Fibroblast of skin of right quadriceps (primary cell): ENCODE measurements at places on chromosomes 3 and 15.
A peak's percentile ranks its signal among the peaks of the same experiment; 100 is the strongest.

DNA sequence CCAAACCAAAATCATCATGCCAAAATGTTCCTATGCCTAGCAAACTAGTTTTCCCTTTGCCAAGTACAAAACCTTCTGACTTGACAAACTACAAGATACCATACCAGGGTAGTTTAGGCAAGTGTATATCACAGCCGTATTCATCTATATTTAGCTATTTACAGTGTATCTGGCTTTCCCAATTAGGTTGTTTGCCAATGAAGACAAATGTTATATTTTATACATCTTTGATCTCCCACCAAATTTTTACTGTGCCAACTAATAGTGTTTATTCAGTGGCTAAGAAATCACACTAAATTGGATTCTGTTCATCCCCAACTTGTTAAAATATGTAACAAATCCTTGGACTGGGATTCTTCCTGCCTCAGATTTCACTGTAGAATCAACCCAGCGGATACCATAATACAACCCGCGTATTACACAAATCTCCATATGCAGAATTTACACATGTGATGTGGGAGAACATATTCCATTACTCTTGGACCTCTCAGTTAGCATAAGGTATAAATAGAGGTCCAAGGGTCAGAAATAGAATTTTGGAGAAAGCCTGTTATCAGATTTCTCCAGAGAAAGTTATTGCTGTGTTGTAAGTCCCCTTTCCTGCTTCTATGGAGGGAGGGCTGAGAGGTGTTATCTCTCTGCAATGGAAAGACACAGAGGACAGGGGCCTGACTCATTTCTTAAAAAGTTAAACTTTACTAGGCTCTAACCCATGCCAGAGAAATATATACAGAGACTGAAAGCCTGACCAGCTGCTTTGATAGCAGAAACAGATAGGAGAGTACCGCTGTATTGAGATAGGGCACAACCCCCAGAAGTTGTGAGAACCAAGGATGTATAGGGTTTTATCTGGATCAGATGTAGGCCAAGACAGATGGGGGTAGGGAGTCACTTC is 467.0 kb downstream of the FGF12 start:
- no peak for DNase-seq

- peak; percentile 39 for DNase-seq
Measured at GRCh38 chr3:124627501-124627908, 102.7 kb upstream of the UMPS start.

- no peak for DNase-seq
Measured at GRCh38 chr3:54427501-54427900, 305.1 kb downstream of the CACNA2D3 start.

GRCh38 chr3:99920481-99921376 is 103.1 kb downstream of the CMSS1 start:
- peak; percentile 68 for DNase-seq

GRCh38 chr15:75201616-75202250 is at the start of gene C15orf39:
TSS of gene C15orf39 (plus strand) at chr15:75201882. CDS start at chr15:75206049, 4,167 bp downstream.
- peak; percentile 66 for DNase-seq

DNA sequence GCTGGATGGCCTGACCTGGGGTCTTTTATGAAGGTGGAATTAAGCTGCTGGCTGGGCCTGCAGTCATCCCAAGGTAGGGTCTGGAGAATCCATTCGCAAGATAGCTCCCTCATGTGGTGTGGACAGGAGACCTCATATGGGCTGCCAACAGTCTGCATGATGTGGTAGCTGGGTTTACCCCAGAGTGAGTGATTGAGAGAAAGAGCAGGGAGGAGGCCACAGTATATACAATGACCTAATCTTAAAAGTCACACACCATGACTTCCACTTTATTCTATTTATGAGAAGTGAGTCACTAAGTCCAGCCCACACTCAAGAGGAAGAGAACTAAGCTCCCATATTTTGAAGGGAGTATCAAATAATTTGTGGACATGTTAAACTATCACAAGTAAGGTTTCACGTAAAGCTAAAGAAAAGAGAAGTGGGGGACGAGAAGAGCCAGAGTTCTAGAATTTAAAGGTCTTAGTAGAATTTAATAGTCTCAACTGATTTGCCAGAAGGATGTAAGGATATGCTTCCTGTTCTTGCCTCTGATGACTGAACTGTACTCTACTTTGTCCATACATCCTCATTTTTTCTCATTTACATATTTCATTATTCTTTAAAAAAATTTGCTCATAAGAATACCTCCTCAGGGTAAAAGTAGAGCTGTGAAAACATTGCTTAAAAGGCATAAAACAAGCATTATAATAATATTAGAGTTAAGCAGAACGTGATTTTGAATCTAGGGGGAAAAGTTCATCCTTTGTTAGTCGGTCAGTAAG is 184.4 kb downstream of the PEX5L start:
- DNase-seq: peak; percentile 45

- DNase-seq: no peak
Measured at GRCh38 chr15:59400103-59400813, 27.6 kb upstream of the MYO1E start.

GRCh38 chr15:81849289-81849688 is 196.5 kb downstream of the MEX3B start:
- DNase-seq: no peak

DNA sequence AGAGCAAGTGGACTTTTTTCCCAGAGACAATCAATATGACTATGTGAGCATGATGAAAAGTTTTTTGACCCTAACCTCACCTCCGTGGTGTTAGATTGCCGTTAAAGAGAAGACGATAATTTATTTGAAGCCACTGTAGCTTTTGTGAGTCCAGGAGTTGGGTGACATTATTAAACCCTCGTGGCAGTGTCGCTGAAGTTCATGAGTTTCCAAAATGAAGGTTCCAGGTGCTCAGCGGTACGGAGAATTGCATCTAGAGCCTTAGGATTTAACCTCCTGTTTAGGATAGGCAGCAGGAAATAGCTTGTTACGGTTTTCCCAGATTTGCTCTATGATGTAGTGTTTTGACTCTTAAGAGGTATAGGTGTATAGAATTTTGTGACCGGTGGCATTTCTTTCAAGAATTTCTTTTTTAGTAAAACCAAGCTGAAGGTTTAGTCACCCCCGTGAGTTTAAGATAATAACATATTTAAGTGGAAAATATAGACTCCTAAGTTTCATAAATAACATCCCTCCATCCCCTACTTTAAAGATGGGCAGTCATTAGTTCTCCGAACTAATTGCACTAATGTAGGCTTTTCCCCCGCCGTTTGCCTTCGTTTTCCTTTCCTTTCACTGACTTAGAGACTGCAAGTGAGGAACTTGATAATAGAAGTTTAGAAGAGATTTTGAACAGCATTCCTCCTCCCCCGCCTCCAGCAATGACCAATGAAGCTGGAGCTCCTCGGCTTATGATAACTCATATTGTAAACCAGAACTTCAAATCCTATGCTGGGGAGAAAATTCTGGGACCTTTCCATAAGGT is 2.0 kb downstream of the SMC4 start:
- peak; percentile 72 for DNase-seq

GRCh38 chr15:38053205-38053604 is 118.8 kb downstream of the TMCO5A start:
- no peak for DNase-seq

DNA sequence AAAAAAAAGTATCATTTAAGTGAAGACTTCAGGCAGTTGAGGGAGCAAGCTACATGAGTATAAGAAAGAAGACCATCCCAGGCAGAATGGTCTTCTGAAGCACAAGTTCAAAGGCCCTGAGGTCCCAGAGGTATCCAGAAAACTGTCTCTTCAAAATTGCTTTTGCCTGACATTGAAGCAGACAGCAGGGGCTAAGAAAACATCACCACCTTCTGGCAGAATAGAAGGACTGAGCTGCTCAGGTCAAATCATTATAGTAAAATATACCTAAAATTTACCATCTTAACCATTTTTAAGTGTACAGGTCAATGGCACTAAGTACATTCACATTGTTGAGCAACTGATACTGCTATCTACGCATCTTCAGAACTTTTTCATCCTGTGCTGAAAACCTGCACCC is 16.4 kb downstream of the GPR160 start:
- no peak for DNase-seq

GRCh38 chr3:82038556-82038955 is 277.1 kb upstream of the GBE1 start:
- peak; percentile 65 for DNase-seq

- no peak for DNase-seq
Measured at GRCh38 chr3:65984975-65985374, 53.7 kb downstream of the MAGI1 start.

GRCh38 chr15:72110355-72110754 is 7.6 kb downstream of the MYO9A start:
- peak; percentile 3 for DNase-seq

DNA sequence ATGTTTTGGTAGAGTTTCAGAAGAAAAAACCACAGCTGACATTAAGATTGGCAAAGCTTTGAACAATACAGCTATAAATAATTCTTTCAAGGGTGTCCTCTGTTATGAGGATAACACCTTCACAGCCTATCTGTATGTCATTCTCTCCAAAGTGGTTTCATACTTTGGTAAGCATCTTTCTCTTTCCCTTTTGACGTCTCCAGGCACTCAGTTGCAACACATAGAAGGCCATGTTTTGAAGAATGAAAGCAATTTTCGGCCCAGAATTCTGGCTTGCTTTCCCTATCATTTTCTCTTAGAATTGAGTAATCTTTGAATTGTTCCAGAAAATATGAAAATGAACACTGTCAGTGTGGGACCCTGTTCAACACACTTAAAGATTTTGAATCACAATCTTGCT is 200.0 kb upstream of the CBLB start:
- peak; percentile 19 for DNase-seq

GRCh38 chr15:59237924-59238331 is 31.3 kb downstream of the LDHAL6B start:
- peak; percentile 8 for DNase-seq

GRCh38 chr15:83462953-83463433 is 15.9 kb downstream of the SH3GL3 start:
- no peak for DNase-seq

- DNase-seq: peak; percentile 64
Measured at GRCh38 chr15:56821721-56822425, 88.6 kb upstream of the ZNF280D start.

DNA sequence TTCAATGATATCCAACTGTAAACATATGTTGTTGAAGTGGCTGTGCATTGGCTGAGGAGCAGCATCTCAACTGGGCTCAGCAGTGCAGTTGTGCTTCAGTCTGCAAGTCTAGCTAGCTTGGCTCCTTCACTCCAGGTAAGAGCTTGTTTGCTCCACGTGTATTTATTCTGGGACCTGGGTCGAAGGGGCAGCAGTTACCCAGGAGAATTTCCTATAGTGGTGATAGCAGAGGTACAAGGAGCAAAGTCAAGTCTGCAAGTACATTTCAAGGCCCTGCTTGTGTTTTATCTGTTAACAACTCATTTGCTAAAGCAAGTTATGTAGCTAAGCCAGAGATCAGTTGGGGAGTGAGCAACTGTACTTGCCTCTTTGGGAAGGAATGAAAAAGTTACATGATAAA is 286.2 kb upstream of the UMPS start:
- no peak for DNase-seq

DNA sequence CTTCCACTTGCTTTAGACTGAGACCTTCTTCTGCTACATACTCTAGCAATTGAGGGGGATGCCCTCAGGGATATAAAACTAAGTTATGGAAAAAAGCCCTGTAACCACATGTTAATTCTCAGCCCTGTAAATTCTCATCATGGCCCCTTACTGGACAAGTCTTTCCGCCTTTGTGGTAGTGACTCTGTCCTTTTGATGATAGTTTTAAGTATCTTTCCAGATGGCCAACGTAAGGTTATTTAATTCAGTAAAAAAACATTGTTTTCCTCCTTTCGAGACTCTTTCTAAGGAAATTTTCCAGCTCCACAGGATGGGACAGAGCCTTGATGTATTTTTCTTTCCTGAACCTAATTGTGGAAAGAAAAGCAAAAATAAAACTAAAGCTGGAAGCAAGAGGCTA is 25.3 kb upstream of the TM4SF4 start:
- DNase-seq: peak; percentile 47

GRCh38 chr3:146203776-146204175 is 42.8 kb upstream of the PLOD2 start:
- no peak for DNase-seq

- no peak for DNase-seq
Measured at GRCh38 chr3:3097958-3098357, 12.2 kb downstream of the IL5RA start.

- peak; percentile 78 for DNase-seq
Measured at GRCh38 chr3:10023587-10024310, 2.5 kb upstream of the FANCD2 start.

DNA sequence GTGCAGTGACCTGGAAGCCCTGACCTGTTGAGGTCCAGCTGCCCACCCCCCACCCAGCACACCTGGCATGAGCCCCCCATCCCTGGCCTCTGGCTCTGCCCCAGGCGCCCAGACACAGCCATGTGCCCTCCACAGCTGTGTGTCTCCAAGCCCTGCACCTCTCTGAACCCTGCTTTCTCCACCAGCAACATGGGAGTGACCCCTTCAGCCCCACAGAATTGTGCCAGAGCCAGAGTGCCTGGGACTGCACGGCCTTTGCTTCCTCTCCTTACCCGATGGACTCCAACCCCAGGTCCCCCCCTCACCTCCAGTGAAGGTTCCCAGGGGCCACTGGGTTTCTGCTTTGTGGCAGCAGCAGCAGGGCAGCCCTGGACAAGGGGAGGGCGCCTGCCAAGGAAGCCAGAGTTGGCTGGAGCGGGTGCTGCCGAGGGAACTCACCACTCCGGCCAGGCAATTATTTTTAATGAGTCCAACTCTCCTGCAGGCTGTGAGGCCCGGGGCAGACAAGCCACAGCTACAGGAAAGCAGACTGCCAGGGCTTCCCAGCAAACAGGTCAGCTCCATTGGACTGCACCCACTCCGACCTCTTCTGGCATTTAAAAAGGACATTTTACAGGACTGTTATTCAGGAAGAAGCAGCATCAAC is 24.1 kb downstream of the PRR20G start:
- DNase-seq: no peak

DNA sequence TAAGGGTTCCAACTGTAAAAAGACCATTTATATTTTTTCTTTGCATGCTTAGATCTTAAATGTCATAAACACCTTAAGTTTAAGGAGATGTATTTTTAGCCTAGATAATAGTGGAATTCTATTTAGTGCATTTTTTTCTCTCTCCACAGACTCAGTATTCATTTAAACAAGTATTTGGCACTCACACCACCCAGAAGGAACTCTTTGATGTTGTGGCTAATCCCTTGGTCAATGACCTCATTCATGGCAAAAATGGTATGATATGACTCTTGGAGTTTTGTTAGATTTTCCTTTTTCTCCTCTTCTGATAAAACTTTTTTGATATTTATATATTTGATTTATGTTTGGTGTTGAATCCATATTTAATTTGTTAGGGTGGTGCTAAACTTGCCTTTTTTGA is 7.3 kb downstream of the KIF23 start:
- DNase-seq: no peak

GRCh38 chr3:66128623-66129022 is 89.9 kb upstream of the MAGI1 start:
- DNase-seq: no peak

- no peak for DNase-seq
Measured at GRCh38 chr15:87731630-87732029, 524.9 kb downstream of the NTRK3 start.

GRCh38 chr3:11718637-11719405 is 75.1 kb upstream of the VGLL4 start:
- DNase-seq: peak; percentile 51

DNA sequence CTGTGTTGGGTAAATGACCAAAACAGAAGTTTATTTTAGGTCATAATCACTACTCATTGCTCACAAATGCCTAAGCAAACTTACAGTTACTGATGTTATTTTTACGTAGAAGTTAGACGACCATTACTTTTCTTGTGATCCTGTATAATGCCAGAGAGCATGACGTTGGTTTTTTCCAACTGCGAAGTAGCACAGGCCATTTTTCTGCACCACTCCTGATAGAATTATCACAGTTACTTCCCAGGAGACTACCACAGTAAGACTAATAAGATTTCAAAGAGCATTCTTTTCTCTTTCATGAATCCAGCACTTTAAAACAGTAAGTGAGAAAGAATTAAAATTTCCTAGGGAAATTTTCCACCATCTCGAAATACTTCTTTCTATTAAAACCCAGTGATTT is 19.8 kb downstream of the CD200 start:
- no peak for DNase-seq
